T-helper 9 cell (primary cell): ENCODE measurements at places on chromosomes 7 and 10.

DNA sequence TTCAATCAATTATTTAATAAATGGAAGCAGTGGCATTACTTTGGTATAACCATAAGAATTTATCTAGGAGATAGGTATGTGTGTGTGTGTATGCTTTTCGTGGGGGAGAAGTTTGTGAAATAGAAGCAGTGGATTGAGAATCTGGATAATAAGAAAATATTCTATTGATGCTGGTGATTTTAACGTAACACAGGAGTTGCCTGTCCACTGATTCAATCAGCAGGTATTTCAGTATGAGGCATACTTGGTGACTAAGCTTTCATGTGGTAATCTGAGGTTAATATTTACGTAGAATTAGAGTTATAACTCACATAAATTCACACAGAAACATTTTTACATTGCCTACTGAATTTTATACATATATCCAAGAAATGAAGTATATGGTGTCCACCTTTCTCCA is 568.0 kb downstream of the ZWINT start:
- no peak for DNase-seq

- no peak for DNase-seq
Observed at GRCh38 chr7:131970602-131971001, 414.2 kb upstream of the PODXL start.

DNA sequence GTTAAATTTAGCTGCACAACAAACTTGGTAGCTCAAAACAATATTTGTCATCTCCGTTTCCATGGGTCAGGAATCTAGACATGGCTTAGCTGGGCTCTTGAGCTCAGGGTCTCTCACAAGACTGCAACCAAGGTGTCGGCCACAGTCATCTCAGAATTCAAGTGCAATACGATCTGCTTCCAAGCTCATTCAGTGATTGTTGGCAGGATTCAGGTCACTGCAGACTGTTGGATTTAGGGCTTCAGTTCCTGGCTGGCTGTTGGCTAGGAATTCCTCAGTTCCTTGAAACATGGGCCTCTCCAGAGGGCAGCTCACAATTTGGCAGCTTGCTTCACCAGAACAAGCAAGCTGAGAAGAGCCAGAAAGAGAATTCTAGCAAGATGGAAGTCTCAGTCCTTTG is 17.5 kb upstream of the CHST3 start:
- no peak for DNase-seq

- no peak for DNase-seq
Observed at GRCh38 chr10:30705625-30706149, 76.1 kb upstream of the LYZL2 start.

- DNase-seq = no peak
Observed at GRCh38 chr7:150983893-150984368, 5.8 kb upstream of the KCNH2 start.

DNA sequence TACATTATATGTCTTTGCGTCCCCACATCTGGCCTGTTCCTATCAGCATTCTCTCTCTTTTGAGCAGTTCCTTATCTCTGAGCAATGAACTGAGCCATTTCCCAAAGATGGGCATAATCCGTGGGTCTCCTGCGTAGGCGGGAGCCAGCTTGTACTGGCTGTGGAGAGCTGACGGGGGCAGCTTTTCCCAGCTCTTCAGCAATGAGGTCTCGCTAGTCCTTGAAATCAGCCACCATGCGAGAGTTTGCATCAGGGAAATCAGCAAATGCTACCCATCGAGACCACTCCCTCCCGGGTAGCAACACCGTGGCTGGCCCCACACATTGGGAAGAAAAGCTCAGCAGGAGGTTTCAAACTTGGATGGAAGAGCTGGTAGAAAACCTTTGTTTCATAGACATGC is 51.9 kb upstream of the FAM180A start:
- no peak for DNase-seq

- DNase-seq = no peak
Observed at GRCh38 chr7:20359341-20359963, 28.8 kb downstream of the ITGB8 start.

DNA sequence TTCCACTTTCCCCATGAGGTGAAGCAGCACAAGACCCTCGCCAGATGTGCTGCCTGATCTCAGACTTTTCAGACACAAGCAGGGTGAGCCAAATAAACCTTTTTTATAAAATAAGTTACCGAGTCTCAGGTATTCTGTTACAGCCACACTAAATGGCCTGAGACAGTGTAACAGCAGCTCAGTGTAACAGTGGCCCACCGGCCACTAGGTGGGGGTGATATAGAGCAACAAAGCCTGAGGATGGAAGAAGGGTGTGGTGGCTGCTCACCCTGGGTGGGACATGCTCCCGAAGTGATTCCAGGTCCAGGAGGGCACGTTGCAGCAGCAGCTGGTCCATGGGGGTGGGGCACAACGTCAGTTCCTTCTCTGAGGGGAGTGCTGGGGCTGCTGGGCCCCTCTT is 44.6 kb downstream of the BMS1 start:
- no peak for DNase-seq

DNA sequence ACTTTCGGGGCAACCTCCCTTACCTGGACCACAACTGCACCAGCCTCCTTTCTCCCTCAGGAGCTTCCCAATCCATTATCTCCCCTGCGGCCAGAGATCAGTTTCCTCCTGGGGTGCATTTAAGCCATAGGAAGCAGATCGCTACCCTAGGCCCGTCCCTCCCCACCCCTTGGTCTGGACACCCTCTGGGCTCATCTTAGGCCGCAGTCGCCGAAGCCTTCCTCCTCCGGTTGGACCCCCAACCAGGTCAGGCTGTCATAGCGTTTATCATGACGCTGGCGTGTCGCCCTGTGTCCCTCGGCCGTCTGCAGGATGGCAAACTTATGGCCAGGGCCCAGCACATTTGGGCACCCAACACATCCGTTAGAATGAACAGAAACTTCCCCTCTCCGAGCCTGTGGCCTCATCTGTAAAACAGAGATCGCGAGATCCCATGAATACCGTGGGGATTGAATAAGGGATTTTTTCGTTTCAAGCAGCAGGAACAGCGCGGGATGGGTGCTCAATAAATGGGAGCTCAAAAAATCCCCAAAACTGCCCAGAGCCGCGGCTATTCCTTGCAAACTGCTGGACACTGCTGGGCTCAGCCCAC is 669 bp upstream of the AP5Z1 start:
- DNase-seq = no peak

- no peak for DNase-seq
Observed at GRCh38 chr7:82443547-82444219, at the start of gene CACNA2D1. Gene CACNA2D1 (minus strand): TSS chr7:82443777.

DNA sequence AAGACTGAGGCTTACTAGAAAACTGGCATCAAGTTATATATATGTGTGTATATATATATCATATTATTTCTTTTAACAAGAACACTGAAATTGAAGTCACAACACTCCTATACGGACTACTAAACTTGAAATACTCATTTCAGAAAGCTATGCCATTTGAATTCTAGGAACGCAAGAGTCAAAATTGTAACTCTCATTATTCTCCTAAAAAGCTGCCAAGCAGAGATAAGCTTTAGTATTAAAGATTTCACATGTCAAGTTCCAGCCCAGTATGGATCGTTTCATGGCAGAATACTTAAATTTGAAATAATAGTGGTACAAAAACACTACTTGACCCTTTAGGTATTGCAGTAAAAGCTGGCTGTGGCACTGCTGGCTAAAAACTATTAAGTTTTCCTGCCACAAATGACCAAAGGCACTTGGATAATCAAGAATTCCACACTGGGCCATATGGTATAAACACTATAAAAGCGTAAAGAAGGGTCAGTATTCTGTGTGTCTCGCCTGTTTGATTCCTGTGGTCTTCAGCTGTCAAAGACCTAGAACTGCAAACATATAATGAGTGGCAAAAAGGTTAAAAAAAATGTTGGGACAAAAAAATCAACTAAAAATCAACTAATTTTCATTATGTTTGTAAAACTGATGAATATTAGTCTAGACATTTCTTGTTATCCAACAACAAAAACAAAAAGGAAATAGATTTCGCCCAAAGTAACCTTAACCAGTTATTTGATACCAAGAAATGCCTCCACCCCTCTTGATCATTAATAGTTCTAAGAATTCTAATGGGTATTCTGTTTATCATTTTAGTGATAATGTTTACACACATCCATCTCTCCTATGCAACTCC is 2.4 kb downstream of the CCDC71L start:
- no peak for DNase-seq

- DNase-seq = no peak
Observed at GRCh38 chr7:33038639-33039038, 23.9 kb downstream of the NT5C3A start.
